ENCODE measurements at places on chromosomes 2 and 18. TPM values are rescaled to one million over a fixed set of nuclear protein-coding genes. Genes with fewer than 3 reads are reported as not detected.

The SERPINB7 gene
- total RNA-seq: 0.53 TPM

The SIX2 gene
- total RNA-seq: 3.6 TPM

The GCG gene
- total RNA-seq: not detected

The CD8B2 gene
- total RNA-seq: not detected

- DNase-seq: no peak
Observed at GRCh38 chr2:168183308-168183997, 63.9 kb downstream of the STK39 start.

- DNase-seq: no peak
Observed at GRCh38 chr18:3815991-3816390, 366.0 kb downstream of the TGIF1 start.

GRCh38 chr2:53130441-53130943 lies 637.1 kb upstream of the CHAC2 start:
- DNase-seq: no peak

Data from sciatic nerve (tissue), 2 donors.